ENCODE measurements at places on chromosomes 7 and 10.

GRCh38 chr10:120086066-120086465 is 193.5 kb downstream of the SEC23IP start:
- no peak for DNase-seq

GRCh38 chr7:142519079-142520078 is 229.9 kb upstream of the PRSS1 start:
- DNase-seq, result no peak

DNA sequence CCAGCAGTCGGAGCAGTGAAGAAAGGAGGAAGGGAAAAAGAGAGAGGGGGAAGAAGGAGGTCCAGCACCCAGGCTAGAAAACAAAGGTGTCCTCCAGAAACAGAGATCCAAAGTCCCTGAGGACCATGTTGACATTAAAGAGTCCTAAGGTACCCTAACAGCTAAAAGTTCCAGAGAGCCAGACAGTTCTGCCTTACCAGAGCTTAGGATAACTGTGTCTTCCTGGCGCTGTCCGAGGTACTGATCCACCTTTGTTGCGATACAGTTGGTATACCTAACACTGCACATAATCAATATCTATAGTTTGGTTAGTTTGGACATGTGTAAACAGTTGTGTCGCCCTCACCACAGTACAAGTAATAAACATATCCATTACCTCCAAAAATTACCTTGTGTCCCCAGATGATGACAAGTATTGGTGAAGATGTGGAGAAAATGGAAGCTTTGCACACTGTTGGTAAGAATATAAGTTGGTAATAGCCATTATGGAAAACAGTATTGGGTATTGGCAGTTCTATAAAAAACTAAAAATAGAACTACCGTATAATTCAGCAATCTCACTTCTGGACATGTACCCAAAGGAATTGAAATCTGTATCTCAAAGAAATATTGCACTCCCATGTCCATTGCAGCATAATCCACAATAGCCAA is 59.8 kb downstream of the GRID1 start:
- no peak for DNase-seq

DNA sequence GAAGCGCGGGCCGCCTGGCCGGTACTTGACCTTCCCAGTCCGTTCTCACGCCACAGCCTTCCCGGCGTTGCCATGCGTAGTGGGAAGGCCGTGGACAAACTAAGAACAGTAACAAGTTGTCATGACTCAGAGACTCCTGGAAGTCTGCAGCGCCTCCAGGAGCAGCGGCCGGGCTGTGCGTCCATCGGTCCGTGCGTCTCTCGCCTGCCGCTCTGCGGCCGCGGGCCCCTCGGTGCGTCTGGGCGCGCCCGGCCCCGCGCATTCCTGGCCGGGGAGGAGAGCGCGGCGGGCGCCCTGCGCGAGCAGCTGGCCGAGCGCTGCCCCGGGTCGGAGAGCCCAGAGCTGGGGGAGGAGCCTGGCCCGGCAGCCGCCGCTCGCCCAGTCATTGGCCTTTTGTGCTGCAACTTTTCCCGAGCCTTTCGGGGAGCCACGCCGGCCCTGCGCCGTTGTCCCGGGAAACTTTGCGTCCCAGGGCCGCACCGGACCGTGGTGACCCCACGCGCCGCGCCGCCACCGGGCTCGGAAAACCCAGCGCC is 123.7 kb downstream of the TACC2 start:
- DNase-seq, result peak; percentile 69

- no peak for DNase-seq
Observed at GRCh38 chr7:133571076-133571475, 318.2 kb downstream of the EXOC4 start.

GRCh38 chr10:128932071-128932820 is 534.8 kb upstream of the MGMT start:
- no peak for DNase-seq

GRCh38 chr7:100266576-100267354 is 40.7 kb upstream of the SPDYE3 start:
- no peak for DNase-seq

GRCh38 chr7:29839302-29839701 is 33.0 kb downstream of the WIPF3 start:
- DNase-seq, result peak; percentile 69

- no peak for DNase-seq
Observed at GRCh38 chr10:77973276-77973675, 46.7 kb upstream of the DLG5 start.

DNA sequence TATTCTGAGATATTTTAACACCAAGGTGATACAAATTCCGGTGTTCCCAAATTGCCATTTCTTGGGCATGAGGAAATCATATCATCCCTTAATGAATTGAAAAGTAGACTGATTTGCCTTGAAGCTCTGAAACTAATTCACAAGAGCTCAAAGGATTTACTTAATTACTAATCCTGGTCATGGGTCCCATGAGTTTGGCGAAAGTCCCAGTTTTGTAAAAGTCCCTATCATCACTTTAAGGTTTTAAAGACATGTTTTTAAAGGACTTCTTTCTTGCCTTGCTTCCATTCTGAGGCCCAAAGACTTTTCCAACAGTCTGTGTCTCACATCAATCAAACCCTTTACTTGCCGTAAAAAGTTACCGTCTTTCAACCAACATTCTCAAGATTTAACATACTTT is 377.9 kb downstream of the DNAJB9 start:
- DNase-seq, result no peak

GRCh38 chr7:122588621-122589020 is 110.3 kb downstream of the RNF133 start:
- DNase-seq, result no peak

- DNase-seq, result no peak
Observed at GRCh38 chr10:35420044-35420443, 83.7 kb downstream of the CCNY start.

GRCh38 chr7:14424675-14425074 is 435.2 kb upstream of the ETV1 start:
- DNase-seq, result no peak

GRCh38 chr7:132388688-132389087 is 187.6 kb downstream of the PLXNA4 start:
- no peak for DNase-seq

- no peak for DNase-seq
Observed at GRCh38 chr7:66507764-66508296, 120.9 kb upstream of the KCTD7 start.

DNA sequence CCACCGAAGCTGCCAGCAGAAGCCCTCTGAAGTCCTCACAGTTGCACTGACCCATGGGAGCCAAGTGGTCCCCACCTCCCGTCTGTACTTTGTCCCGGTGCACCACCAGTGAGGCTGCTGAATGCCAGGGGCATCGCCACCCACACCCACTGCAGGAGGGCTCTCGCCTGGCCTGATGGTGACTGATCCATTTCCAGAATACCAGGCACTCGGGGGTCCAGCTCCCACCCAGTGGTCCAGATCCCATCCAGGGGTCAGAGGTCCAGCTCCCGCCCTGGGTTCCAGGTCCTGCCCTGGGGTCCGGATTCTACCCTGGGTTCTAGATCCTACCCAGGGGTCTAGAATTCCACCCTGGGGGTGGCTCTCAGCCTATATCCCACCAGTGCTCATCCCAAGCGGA is 9.1 kb upstream of the JAKMIP3 start:
- no peak for DNase-seq

GRCh38 chr10:70493660-70494234 is 15.2 kb downstream of the PALD1 start:
- DNase-seq, result no peak

DNA sequence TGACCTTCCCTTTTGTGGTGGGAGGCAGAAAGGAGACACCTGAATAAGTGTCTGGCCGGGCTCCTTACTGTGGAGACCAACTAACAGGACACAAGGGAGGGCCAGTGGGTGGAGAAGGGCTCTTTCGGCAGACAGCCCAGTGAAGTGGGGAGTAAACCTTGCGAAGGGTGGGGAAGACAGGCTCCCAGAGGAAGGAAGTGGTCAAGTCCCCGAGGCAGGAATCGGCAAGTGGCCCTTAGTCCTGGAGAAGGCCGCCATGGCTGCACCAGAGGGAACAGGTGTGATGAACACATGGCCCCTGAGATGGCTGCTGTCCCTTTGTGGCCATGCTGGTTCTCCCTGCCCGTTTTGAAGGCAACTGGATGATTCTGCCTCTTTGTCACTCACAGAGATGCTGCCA is 187.2 kb upstream of the IGFBP3 start:
- DNase-seq, result no peak

- DNase-seq, result no peak
Observed at GRCh38 chr10:85741626-85742300, 624.8 kb downstream of the GRID1 start.

DNA sequence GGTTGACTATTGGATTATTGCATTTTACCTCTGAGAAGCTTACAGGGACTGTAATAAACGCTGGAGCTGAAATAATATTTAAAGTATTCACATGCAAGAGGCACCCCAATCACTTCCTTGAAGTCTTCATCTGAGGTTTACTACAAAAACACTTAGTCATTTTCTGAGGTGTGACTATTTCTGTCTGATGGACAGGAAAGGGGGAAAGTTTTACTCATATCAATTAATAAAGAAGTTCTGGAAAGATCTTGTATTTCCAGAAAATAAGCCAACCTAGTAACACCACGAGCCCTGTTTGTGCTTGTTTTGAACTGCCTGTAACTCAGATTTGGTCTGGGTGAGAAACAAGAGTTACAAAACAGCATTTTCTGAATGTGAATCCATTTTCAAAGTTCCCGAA is 63.9 kb upstream of the PRKCQ start:
- DNase-seq, result no peak

DNA sequence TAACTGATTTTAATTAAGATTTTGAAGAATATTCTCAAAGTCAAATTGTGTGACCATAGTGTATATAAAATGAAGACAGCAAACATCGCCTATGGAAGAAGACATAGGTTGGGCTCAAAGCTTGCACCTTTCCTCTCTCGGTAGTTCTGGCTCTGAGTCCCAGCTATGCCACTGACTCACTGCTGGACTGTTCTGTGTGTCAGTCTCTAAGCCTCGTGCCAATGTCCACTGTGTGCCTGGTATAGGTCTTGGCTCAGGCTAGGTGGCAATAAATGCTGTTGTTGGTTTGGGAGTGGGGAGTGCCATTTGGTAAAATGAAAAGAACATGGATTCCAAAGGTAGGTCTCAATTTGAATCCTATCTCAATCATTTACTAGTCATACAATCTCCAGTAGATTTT is 137.5 kb upstream of the RHEB start:
- no peak for DNase-seq

DNA sequence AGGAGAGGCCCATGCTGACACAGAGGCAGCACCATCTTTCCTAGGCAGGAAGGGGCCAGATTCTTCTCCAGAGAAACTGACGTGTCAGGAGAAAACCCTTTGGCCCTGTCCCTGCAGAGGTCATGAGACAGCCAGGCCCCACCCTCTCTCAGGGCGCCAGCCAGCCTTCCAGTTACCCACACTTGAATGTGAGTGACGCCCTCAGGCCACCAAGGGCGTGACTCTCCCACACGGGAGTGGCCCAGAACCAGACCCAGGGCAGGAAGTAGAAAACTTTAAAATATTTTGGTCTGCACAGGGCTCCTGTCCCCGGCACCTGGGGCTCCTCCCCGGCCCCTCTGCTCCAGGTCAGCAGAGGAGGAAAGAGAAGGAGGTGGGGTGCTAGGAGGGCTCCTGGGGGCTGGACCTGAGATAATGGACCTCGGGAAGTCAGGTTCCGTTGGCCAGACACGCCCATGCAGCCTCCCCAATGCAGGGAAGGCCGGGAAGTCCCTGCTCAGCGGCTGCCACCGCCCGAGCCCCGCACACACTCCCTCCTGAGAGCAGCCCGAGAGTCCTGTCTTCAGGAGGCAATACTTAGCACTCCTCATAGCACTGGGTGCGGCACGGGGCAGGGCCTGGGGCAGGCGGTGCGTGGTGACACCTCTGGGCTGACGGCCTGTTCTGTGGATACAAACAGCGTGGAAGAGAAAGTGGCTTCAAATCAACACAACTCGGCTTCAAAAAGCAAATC is 67.0 kb upstream of the CFAP46 start:
- DNase-seq, result no peak

GRCh38 chr7:40538281-40538680 is 403.5 kb downstream of the SUGCT start:
- DNase-seq, result no peak

DNA sequence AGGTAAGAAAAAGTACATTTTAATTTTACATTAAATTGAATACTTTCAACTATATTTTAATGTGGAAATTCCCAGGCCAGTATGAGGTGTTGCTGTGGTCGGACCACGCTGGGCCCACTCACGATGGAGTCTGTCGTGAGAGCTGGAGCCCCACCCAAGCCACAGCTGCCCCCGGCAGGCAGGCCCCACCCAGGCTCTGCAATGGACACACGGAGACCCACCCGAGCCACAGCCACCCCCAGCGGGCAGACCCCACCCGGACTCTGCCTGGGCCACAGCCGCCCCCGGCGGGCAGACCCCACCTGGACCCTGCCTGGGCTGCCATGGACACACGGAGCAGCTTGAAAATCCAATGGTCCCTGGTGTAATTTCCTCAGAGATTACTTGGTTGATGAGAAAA is 141.3 kb downstream of the PTPRN2 start:
- DNase-seq, result no peak

DNA sequence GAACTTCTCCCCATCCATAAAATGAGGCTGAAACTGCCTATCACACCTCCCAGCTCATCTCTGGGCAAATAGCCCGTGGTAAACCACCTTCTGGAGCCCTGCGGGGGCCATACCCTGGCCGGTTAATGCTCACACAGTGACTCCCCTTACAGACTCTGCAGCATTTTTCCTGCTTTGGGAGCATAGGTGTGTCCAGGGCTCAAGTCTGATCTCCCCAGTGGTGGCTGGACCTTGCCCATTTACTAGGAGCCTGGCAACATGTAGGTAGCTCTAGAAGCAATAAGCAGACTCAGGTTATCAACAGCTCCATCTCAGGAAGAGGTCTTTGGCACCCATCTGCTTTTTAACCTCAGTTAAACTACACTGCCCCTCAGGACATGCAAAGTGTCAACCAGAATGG is 5.5 kb upstream of the CDHR1 start:
- no peak for DNase-seq

DNA sequence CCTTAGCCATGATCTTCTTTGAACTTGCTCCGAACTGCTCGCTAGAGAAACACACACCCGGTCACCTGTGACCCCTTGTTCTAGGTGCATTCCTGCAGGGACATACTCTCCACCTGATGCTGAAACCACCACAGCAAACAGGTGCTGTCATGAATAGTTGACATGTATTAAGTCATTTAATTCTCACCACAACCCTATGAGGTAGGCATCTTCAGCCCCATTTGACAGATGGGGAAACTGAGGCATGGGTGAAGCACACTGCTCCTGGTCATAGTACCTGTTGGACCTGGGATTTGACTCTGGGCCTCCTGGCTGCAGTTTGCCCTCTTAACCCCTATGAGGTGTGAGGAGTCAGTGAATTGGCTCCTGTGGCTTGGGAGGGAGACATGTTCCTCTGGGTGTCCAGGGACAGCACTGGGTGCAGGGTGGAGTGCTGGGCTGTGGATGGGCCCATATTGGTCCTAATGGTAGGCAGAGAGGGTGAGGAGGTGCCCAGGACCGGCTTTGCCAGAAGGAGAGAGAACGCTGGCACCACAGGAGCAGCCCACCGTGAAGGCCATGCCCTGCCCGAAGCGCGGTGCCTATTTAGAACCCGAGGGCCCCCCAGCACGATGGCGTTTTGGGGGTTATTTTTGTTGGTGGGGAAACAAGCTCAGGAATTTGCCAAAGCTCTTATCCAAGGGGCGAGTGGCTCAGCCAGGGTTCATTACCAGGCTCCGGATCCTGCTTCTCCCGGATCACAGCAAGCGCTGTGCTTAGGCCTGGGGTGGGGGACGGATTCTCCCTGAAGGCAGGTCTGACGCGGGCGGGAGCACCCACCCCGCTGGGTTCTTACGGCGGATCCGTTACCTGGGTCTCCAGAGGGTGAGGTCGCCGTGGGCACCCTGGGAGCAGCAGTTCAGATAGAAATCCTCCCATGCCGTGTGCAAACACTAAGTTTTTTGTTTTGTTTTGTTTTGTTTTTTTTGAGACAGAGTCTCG is 52.3 kb downstream of the GLRX3 start:
- no peak for DNase-seq

- no peak for DNase-seq
Observed at GRCh38 chr7:92013611-92014010, 72.9 kb downstream of the AKAP9 start.

Measured in skin of body (tissue), 3 donors.